ENCODE measurements at places on chromosomes 1 and 21. TPM values are rescaled to one million over a fixed set of nuclear protein-coding genes. Genes with fewer than 3 reads are reported as not detected.
A peak's percentile ranks its signal among the peaks of the same experiment; 100 is the strongest.

The FAM177B gene
- total RNA-seq = not detected

The KCNA2 gene
- not detected for total RNA-seq

DNA sequence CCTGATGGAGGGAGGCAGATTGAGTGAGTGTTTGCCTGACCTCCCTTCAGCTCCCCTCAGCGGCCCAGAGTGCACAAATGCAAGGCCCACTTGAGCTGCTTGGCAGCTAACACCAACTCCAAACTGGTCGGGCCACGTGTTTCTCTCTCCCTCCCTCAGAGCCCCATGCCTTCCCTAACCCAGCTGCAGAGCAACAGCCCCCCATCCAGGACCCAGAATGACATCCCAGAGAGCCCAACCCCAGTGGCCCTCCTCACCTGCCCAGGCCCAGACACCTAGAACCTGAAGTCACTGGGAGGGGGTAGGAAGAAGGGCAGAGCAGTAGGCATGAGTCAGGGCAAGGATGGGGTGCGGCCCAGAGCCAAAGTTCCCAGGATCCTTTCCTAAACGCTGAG is 789 bp upstream of the S100A14 start:
- no peaks in the 10 kb centered on the region for H3K27me3 ChIP-seq
- peak overlapping the region; percentile 56 for H3K27ac ChIP-seq
- peaks cover 5% of the 10 kb centered on the region for H3K36me3 ChIP-seq
- no peak for DNase-seq
- H3K4me3 ChIP-seq = no peak overlapping the region
- peaks cover 44% of the 10 kb centered on the region for H3K4me1 ChIP-seq

The KLF17 gene
- not detected for total RNA-seq

The RHD gene
- not detected for total RNA-seq

DNA sequence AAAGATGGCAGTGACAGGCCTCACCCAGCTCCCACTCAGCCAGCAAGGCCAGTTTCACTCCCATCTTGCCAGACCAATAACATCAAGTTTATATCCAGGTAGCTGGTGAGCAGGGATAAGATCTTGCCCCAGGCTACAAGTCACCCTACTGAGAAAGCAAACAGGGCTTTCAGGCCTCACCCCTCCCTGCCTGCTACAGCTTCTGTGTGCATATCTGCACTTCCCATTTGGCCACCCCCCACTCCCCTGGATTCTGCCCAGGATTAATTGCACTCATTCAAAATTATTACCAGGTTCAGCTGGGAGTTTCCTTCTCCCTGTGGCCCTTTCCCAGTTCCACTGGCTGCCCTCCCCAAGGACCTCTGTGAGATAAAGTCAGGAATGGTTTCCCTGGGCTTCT is 352.1 kb downstream of the TBX15 start:
- no peaks in the 10 kb centered on the region for H3K36me3 ChIP-seq
- no peaks in the 10 kb centered on the region for H3K4me1 ChIP-seq
- no peak overlapping the region for H3K27ac ChIP-seq
- no peak for DNase-seq

Measured in PC-9 (cell line).